ENCODE measurements at places on chromosomes 5 and 9.

- no peak for DNase-seq
Measured at GRCh38 chr5:160539431-160539830, 117.8 kb downstream of the PTTG1 start.

- no peak for DNase-seq
Measured at GRCh38 chr5:135309391-135310327, 89.4 kb downstream of the MACROH2A1 start.

- peak; percentile 91 for DNase-seq
Measured at GRCh38 chr5:10479154-10479721, 37.6 kb downstream of the ROPN1L start.

GRCh38 chr5:157734436-157734835 lies 3.2 kb downstream of the THG1L start:
- DNase-seq, result no peak

- DNase-seq, result no peak
Measured at GRCh38 chr5:160520609-160521391, 99.1 kb downstream of the PTTG1 start.
